Activated naive CD4-positive, alpha-beta T cell (primary cell): ENCODE measurements at places on chromosomes 6 and 20.

- no peak for DNase-seq
Observed at GRCh38 chr6:10414756-10415616, at the start of gene TFAP2A. TFAP2A (minus strand) TSS chr6:10415074; CDS start chr6:10414991, 83 bp downstream.

DNA sequence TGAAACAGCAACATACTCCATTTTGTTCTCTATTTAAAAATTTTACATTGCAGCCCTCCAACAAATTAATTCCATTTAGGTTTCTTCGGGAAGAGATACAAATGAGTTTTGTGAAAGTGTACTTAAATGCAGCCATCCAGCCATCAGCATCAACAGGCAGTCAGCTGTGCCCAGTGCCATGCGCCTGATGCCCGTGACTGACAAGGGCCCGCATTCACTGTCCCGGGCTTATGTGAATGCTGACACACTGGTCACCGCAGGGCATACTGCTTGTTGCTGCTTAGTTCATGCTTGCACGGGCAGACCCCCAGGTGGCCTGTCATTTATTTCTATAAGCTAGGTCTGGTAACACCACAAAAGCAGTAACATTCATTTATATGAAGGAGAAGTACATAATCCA, 224.9 kb upstream of the QKI start:
- DNase-seq = no peak

DNA sequence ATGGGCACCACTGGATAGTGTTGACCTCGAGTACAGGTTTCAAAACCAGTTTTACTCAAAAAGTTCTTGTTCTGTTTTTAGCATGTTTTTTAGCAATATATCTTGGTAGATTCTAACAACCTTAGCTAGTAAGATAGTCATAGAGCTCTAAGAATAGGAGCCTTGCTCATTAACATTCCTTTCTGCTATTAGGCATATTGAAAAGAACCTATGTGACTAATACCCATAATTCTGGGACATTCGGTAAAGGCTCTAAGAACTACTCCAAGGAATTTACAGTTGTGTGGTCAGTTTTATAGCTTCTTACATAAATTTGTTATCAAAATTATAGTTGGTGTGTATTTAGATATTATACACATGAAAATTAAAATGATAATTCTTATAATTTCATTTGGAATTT, 11.6 kb downstream of the SLC9A8 start:
- no peak for DNase-seq

DNA sequence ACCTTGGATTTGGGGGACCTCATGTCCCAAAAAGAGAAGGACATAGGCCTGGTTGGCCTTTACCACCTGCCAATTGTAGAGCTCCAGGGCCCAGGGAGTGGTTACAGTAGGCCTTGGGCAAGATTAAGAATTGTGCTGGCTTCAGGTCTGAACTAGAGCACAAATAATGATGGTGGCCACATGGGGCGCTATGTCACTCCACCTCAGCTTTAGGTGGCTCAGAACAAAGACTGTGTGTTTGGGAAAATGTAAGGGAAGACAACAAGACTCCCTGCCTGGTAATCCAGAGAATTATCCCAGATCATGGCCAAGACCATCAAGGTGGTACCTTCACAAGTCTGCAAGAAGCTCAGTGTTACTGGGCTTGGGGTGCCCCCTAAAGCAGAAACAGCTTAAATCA, 224.9 kb upstream of the OPRM1 start:
- no peak for DNase-seq

- no peak for DNase-seq
Observed at GRCh38 chr20:58787211-58788005, 63.3 kb downstream of the GNAS-AS1 start.

DNA sequence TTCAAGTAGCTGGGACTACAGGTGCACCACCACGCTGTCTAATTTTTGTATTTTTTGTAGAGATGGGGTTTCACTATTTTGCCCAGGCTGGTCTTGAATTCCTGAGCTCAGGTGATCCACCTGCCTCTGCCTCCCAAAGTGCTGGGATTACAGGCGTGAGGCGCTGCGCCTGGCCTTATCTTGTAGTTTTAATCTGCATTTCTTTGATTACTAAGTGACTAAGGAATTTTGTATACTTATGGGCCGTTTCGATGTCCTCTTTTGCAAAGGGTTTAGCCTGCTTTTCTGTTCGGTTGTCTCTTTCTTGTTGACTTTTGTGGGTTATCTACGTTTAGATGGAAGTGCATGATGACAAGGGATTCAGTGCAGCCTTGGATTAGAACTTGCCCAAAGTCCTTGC, 500.6 kb downstream of the QKI start:
- no peak for DNase-seq

- DNase-seq = no peak
Observed at GRCh38 chr6:40799296-40800140, 212.4 kb upstream of the LRFN2 start.

- no peak for DNase-seq
Observed at GRCh38 chr6:5078121-5078669, 6.9 kb upstream of the PPP1R3G start.

GRCh38 chr6:25278261-25278913, 787 bp upstream of the CARMIL1 start:
- DNase-seq = no peak

DNA sequence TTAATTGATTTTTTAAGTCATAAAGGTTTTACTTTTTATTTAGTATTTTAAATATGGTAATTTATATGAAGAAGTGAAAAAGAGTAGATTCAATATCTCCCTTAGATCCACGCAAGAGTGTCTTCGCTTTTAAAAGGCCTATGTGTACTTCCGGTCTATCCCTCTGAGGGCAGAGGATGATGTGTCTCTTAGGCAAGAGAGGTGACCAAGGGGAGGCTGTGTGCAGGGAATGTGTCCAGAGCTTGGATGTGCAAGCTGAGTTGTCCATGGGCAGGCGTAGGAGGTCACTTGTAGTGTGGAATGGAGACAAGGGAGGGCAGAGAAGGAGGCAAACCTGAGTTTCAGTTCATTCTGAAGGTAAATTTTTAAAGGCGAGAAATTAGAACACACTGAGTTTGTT, 113.9 kb downstream of the CRYBG1 start:
- DNase-seq = no peak

- DNase-seq = no peak
Observed at GRCh38 chr20:61030130-61030529, 221.9 kb upstream of the CDH4 start.

DNA sequence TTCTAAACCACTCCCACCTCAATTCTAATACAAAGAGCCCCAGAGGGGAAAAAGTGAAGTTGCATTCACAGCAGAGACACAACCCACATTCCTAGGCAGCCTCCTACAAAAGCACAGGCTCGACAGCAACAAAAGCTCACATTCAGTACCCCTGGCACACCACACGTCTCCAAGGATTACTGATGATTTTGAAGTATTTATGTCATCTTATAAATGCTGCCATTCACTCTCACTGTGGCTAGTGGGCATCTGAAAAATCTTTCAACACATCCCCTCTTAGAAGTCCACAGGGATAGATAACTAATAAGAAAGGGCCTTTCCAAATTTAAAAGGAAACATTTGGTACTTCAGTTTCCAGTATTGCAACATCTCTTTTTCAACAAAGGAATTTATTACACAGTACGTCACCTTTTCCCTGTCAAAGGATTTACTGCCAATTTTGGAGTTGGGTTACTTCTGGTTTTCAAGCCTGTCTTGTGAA, 146.7 kb downstream of the TASP1 start:
- no peak for DNase-seq

DNA sequence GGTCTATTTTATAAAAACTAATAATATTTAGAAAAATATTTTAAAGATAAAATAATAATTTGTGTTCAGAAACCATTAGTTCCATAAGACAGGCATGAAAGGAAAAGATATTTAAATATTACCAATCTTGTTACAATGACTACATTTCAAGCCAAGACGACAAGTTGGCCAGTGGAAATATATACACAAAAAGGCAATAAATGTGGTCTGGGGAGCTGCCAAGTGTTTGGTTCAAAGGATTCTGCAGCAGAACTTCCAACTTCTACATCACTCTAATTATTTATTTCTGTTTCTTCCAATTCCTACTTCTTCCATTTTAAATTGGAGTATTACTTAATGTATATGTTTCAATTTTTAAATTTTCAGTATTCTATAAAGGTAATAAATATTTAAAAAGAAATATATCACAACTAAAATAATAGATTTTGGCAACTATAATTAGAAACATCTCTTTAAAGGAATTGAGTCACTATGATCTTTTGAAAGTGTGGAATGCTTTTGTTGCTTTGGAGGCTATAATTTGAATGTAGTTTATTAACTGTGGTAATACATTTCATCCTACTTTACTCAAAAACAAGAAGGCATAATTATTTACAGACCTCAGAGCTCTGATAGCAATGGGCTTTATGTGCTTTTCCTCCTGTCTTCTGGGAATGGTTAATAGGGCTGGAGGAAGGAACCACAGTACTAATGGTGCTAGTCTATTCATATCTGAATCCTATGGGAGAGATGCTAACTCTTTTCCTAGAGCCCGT, 129.7 kb upstream of the FAM184A start:
- DNase-seq = no peak

DNA sequence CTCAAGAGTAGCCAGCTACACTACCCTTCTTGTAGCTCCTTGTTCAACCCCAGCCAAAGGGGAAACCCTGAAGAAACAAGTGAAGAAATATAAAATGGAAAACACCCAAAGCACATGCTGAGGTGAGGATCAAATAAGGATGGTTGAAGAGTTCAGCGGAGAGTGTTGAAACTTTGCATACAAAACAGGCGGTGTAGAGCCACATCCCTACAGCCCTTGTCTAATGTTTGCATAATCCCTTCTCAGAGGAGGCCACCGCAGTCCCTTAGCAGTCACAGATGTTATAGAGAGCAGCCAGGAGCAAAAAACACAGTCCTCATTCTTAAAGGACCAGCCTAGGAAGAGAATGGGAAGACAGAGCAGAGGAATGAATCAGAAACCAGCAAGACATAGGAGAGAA, 350.7 kb upstream of the SASH1 start:
- DNase-seq = no peak

- DNase-seq = no peak
Observed at GRCh38 chr20:18427214-18427613, 39.6 kb downstream of the DZANK1 start.

- DNase-seq = no peak
Observed at GRCh38 chr6:1516742-1517520, 92.8 kb upstream of the FOXC1 start.
